ENCODE measurements at places on chromosomes 1 and 21.

- DNase-seq = no peak
These were observed 74.4 kb upstream of the HAO2 start for GRCh38 chr1:119294199-119294598.

GRCh38 chr1:30005972-30006619 is 717.3 kb downstream of the MATN1 start:
- DNase-seq = no peak

DNA sequence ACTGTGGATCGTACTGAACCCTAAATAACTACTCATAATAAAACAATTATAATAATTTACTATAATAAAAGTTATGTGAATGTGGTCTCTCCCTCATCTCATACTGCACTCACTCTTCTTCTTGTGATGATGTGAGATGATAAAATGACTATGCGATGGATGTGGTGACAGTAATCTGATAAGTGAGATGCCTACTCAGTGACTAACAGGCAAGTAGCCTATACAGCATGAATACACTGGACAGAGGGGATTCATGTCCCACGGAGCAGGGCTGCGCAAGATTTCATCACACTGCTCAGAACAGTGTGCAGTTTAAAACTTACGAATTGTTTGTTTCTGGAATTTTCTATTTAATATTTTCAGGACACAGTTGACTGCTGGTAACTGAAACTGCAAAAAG is 304.0 kb downstream of the DUSP10 start:
- no peak for DNase-seq

GRCh38 chr1:165828103-165828668 is 772 bp downstream of the UCK2 start:
- DNase-seq = peak; percentile 70

- no peak for DNase-seq
These were observed 80.8 kb upstream of the UBE2U start for GRCh38 chr1:64122588-64122987.

GRCh38 chr1:109251277-109252166 is 2.2 kb downstream of the CELSR2 start:
- DNase-seq = no peak
